IPS DF 6.9 (cell line): ENCODE measurements at places on chromosomes 1 and 21.
A peak's percentile ranks its signal among the peaks of the same experiment; 100 is the strongest.

- H3K27me3 ChIP-seq = no peaks in the 10 kb centered on the region
- no peaks in the 10 kb centered on the region for H3K4me1 ChIP-seq
- no peak for DNase-seq
- no peak overlapping the region for H3K27ac ChIP-seq
Observed at GRCh38 chr1:224922404-224923164, 6.9 kb upstream of the DNAH14 start.

GRCh38 chr1:213858581-213858980 lies 129.2 kb upstream of the PROX1 start:
- H3K4me3 ChIP-seq = no peak overlapping the region
- H3K36me3 ChIP-seq = no peaks in the 10 kb centered on the region
- H3K27me3 ChIP-seq = no peaks in the 10 kb centered on the region
- DNase-seq = no peak
- H3K4me1 ChIP-seq = no peaks in the 10 kb centered on the region

GRCh38 chr21:31078216-31078615 lies 39.9 kb upstream of the KRTAP19-8 start:
- H3K27ac ChIP-seq = no peak overlapping the region
- H3K27me3 ChIP-seq = no peaks in the 10 kb centered on the region
- no peak overlapping the region for H3K4me3 ChIP-seq
- no peak for DNase-seq
- no peaks in the 10 kb centered on the region for H3K36me3 ChIP-seq

GRCh38 chr21:41246808-41247207 lies 69.8 kb upstream of the FAM3B start:
- DNase-seq = no peak
- H3K27ac ChIP-seq = no peak overlapping the region
- H3K4me3 ChIP-seq = no peak overlapping the region
- 0 out of 2 replicates have a peak, but pooled peaks cover 1% of the 10 kb centered on the region for H3K4me1 ChIP-seq
- H3K27me3 ChIP-seq = no peaks in the 10 kb centered on the region

DNA sequence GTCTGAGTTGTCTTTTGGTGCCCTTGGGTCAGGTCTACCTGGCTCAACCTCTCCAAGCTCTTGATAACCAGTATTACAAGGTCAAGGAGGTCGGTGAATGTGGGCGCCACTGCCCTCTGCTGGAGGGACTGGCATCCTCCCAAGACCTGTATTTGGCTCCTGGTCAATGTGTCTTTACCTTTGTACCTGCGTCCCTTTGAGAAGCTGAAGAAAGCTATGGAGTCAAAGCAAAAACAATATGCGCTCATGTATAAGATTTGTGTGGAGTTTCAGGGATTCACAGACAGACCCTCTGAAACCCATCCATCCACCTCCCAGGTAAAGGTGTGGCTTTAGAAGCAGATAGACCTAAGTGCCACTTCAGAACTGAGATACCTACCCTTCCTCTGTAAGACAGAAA lies 61.8 kb upstream of the NBL1 start:
- no peak overlapping the region for H3K4me3 ChIP-seq
- H3K4me1 ChIP-seq = no peaks in the 10 kb centered on the region
- no peak overlapping the region for H3K27ac ChIP-seq

GRCh38 chr1:67652800-67653199 lies 32.2 kb upstream of the GADD45A start:
- H3K36me3 ChIP-seq = no peaks in the 10 kb centered on the region
- H3K4me3 ChIP-seq = no peak overlapping the region
- H3K27ac ChIP-seq = no peak overlapping the region
- DNase-seq = no peak
- no peaks in the 10 kb centered on the region for H3K4me1 ChIP-seq

DNA sequence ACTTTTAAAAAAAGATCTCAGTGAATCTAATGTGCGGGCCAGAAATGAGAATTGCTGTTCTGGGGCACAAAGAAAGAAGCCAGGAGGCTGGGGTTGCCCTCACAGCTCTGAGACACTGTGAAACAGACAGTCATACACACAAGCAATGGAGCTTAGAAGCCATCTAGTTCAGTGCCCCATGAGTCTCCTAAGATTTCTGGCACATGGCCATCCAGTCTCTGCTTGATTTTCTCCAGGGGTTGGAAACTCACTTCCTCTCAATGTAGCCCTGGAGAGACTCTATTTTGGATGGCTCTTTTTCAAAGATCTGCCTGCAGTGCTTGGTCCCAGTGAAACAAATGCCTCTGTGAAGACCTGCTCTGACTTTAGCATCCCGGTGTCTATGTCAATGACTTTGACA lies 38.6 kb downstream of the KCNN3 start:
- no peaks in the 10 kb centered on the region for H3K36me3 ChIP-seq
- no peak for DNase-seq
- H3K27ac ChIP-seq = no peak overlapping the region
- H3K4me3 ChIP-seq = no peak overlapping the region

DNA sequence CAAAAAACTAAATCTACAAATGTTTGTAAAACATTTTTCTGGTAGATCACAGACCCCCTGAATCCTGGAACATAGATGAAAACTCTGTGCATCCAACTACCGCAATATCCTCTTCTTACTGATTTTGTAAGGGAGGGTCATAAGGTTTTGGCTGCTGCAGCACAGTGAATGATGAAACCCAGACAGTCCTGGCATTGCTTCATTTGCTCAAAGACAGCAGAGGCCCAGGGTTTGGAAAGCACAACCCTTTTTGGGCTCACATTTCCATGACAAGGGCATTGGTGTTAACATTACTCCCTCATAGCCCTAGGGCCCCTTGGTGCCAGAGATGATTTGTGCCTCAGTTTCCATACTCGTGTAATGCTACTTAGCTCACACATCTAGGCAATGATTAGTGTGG lies 51.2 kb downstream of the PLXNA2 start:
- no peak overlapping the region for H3K4me3 ChIP-seq
- H3K27ac ChIP-seq = no peak overlapping the region
- H3K36me3 ChIP-seq = no peaks in the 10 kb centered on the region
- H3K27me3 ChIP-seq = no peaks in the 10 kb centered on the region

- no peaks in the 10 kb centered on the region for H3K36me3 ChIP-seq
- H3K27ac ChIP-seq = no peak overlapping the region
- H3K4me1 ChIP-seq = 0 out of 2 replicates have a peak, but pooled peaks cover 2% of the 10 kb centered on the region
- H3K27me3 ChIP-seq = no peaks in the 10 kb centered on the region
- DNase-seq = no peak
Observed at GRCh38 chr1:23585321-23586022, 26.2 kb upstream of the ID3 start.

GRCh38 chr21:46114963-46115362 lies 17.1 kb downstream of the COL6A2 start:
- H3K27me3 ChIP-seq = no peaks in the 10 kb centered on the region
- no peak overlapping the region for H3K4me3 ChIP-seq
- peaks cover 10% of the 10 kb centered on the region for H3K36me3 ChIP-seq
- no peak overlapping the region for H3K27ac ChIP-seq

DNA sequence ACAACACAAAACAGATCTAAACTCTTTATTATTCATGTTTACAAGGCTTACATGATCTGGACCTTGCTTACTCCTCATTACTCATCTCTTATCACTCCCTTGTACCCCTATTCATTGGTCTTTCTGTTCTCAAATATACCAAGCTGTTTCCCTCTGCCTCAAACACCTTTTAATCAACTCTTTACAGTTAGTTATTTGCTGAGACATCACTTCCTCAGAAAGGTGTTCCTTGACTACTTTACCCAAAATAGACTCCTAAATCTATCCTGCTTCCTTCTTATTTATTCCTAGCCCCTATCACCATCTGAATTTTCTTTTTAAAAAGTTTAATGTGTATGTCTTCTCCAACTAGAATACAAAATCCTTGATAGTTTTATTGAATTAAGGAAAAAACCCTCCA lies 100.6 kb upstream of the SLFNL1 start:
- no peak overlapping the region for H3K4me3 ChIP-seq
- no peaks in the 10 kb centered on the region for H3K27me3 ChIP-seq
- no peak overlapping the region for H3K27ac ChIP-seq

GRCh38 chr1:57248830-57249229 lies 175.0 kb downstream of the DAB1 start:
- H3K36me3 ChIP-seq = no peaks in the 10 kb centered on the region
- no peaks in the 10 kb centered on the region; the same call in 1 of the 2 replicates for H3K27me3 ChIP-seq
- H3K4me3 ChIP-seq = no peak overlapping the region
- DNase-seq = no peak
- H3K27ac ChIP-seq = no peak overlapping the region

DNA sequence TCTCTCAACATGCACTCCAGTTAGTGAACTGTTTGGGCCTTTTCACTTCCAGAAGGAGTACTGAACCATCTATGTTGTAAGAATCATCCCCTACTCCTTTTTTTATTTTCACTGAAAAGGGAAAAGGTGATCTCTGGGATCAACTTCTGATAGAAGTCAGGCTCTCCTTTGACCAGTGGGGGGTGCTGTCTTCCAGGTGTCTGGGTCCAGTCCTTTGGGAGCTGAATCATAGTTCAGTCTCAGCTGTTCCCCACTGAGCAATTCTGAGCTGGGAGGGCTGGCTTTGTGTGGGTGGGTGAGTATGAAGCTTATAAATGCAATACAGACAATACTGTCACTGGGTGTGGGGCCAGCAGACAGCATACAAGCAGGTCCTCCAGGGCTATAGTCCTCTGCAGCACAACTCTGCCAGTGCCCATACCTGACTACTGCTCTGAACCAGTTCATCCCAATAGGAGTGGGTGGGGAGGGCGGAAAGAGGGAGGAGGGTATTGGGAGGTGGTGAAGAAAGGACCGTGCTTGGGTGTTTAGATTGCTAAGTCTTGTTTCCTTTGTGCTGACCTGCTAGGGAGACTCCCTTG lies 12.5 kb upstream of the SARS1 start:
- H3K4me1 ChIP-seq = peaks cover 3% of the 10 kb centered on the region; the same call in 1 of the 2 replicates
- H3K27me3 ChIP-seq = no peaks in the 10 kb centered on the region
- no peak overlapping the region for H3K4me3 ChIP-seq
- DNase-seq = peak; percentile 55

GRCh38 chr1:180366371-180367068 lies 135.9 kb downstream of the ACBD6 start:
- H3K27me3 ChIP-seq = no peaks in the 10 kb centered on the region
- H3K4me3 ChIP-seq = no peak overlapping the region
- DNase-seq = no peak
- no peaks in the 10 kb centered on the region for H3K36me3 ChIP-seq

DNA sequence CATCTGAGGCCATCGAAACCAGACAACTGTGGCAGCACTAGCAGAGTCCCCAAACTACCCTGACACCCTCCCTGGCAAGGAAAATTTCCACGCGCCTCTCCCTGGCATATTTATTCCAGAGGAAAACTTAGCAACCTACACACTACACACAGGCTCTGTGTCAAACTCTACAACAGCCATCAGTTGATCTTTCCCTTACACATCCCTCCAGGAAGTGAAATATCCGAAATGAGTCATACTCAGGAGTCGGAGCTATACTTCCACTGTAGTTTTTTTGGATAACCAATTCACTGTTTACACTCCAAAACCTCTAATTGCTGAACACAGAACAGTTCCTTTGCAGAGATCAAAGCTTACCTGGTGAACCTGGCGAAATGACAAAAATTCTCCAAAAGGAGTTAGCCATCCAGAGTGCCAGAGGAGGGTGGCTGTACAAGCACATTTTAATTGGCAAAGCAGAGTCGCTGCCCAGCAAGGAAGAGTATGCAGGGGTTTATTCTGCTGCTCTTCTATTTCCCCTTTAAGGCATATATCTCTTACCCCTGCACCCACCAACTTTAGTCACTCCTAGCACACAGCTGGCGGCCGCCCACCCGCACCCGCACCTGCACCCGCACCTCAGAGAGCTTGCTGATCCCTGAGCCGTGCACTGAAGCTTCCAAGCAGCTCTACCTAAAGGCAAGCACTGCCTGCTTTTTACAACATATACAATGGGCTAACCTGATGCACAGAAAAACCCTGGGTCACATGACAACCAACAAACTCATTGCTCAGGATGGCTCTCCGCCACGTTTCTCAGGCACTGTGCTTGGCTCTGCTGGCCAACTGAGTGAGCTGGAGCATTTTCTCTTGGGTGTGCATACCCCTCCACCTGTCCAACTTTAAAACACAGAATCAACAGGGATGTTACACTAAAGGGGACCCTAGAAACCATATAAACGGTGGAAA lies 54.9 kb downstream of the CAPZB start:
- H3K36me3 ChIP-seq = no peaks in the 10 kb centered on the region
- H3K27me3 ChIP-seq = no peaks in the 10 kb centered on the region
- H3K27ac ChIP-seq = no peak overlapping the region
- DNase-seq = no peak

GRCh38 chr21:27476696-27477095 lies 509.8 kb upstream of the ADAMTS5 start:
- H3K27me3 ChIP-seq = no peaks in the 10 kb centered on the region
- no peaks in the 10 kb centered on the region for H3K4me1 ChIP-seq
- H3K4me3 ChIP-seq = no peak overlapping the region
- DNase-seq = no peak

GRCh38 chr1:156860628-156861423 lies at the start of gene NTRK1:
TSS of gene NTRK1 (plus strand) at chr1:156860865. CDS start at chr1:156860935, 70 bp downstream.
- H3K27me3 ChIP-seq = peaks cover 77% of the 10 kb centered on the region
- no peak within 1 kb of the TSS for H3K27ac ChIP-seq
- peak within 1 kb of the TSS; percentile 30; the same call in 1 of the 2 replicates for H3K4me3 ChIP-seq
- H3K4me1 ChIP-seq = peaks cover 2% of the 10 kb centered on the region; the same call in 1 of the 2 replicates

GRCh38 chr1:74429580-74429979 lies 82.8 kb downstream of the LRRC53 start:
- no peaks in the 10 kb centered on the region for H3K4me1 ChIP-seq
- H3K36me3 ChIP-seq = no peaks in the 10 kb centered on the region
- no peak overlapping the region for H3K27ac ChIP-seq
- H3K4me3 ChIP-seq = no peak overlapping the region

GRCh38 chr1:149846593-149847466 lies 52.5 kb upstream of the BOLA1 start:
- H3K27ac ChIP-seq = no peak overlapping the region
- DNase-seq = no peak
- H3K27me3 ChIP-seq = no peaks in the 10 kb centered on the region
- H3K4me1 ChIP-seq = peaks cover 5% of the 10 kb centered on the region
- no peak overlapping the region for H3K4me3 ChIP-seq

GRCh38 chr1:200909757-200910239 lies 15.1 kb downstream of the INAVA start:
- peaks cover 32% of the 10 kb centered on the region for H3K36me3 ChIP-seq
- H3K4me3 ChIP-seq = no peak overlapping the region
- H3K27ac ChIP-seq = no peak overlapping the region

GRCh38 chr1:44609768-44610526 lies 64.3 kb downstream of the TMEM53 start:
- DNase-seq = no peak
- H3K27ac ChIP-seq = no peak overlapping the region
- H3K36me3 ChIP-seq = no peaks in the 10 kb centered on the region

DNA sequence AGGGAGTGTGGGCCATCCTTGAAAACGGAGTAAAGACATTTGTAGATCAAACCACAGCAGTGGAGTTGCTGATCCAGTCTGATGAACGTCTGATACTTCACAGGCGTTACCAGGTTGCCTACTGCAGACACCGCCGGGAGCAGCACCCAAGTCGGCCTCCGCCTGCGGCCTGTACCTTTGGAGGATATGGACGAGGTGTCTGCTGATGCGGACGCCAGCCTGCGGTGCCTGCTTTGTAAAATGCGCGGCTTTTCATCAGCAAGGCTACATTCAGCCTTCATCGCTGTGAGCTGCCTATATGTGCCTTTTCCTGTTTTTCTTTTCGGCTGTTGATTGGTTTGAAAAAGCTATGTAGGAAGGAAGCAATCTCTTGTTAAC lies 16.0 kb downstream of the SLX9 start:
- H3K27ac ChIP-seq = no peak overlapping the region
- no peaks in the 10 kb centered on the region for H3K27me3 ChIP-seq
- H3K4me1 ChIP-seq = no peaks in the 10 kb centered on the region
- no peak for DNase-seq
